ENCODE measurements at places on chromosomes 2 and 18.

DNA sequence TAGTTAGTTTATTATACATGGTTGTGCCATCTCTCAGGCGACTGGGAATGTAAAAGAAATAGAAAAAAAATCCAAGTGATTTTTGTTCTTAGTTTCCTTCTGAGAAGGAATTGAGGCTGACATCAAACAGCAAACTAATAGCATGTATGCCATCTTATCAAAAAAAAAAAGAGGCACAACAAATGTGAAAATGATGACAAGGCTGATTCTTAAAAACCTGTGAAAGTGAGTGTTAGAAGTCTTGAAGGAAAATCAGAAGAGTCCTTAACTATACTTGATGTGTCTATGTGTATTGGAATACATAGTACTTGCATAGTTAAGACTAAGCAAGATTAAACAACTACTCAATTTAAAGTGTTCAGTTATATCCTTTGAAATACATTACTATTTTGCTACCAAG, 161.0 kb downstream of the CCDC85A start:
- no peak for DNase-seq

- DNase-seq = no peak
Measured at GRCh38 chr2:197700960-197701359, 4.2 kb upstream of the MARS2 start.

- no peak for DNase-seq
Measured at GRCh38 chr18:64615021-64615420, 466.1 kb upstream of the LINC00305 start.

DNA sequence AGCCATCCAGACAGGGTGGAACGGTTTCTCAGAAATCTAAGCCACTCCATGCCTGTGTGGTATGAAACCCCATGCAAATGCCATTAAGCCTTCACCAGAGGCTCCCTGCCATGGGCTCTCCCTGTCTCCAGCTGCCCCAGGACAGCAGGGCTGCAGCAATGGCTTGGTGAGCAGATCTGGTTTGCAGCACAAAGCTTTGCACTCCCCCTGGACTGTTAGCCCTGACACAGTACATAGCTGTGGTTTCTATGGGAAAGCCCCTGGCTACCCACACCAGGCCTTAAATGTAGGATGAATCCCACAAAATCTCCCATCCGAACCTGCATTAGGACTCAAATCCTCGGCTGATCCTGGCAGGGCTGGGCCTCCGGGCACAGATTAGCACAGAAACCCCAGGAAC, 291.6 kb downstream of the TNS1 start:
- no peak for DNase-seq

- DNase-seq = no peak
Measured at GRCh38 chr2:174919947-174920595, 85.1 kb downstream of the CHN1 start.

GRCh38 chr2:11837875-11838734, 91.7 kb downstream of the LPIN1 start:
- DNase-seq = no peak

- DNase-seq = no peak
Measured at GRCh38 chr2:20523073-20523798, 76.4 kb downstream of the RHOB start.

DNA sequence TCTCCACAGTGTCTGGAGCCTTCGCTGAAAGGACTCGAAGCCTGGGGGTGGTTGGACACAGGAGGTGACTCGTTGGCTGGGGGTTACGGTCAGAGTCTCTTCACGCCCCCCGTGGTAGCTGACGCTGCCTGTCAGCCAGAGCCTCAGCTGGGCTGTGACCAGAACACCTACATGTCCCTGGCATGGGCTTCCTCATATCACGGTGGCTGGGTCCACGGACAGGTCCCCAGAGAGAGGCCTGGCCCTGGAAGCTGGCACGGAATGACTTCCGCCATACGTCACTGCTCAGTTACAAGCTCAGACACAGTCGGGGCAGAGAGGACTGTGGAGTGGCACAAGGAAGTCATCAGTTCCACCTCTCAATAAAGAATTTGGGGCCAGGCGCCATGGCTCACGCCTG, 28.5 kb downstream of the ITGB1BP1 start:
- DNase-seq = no peak

DNA sequence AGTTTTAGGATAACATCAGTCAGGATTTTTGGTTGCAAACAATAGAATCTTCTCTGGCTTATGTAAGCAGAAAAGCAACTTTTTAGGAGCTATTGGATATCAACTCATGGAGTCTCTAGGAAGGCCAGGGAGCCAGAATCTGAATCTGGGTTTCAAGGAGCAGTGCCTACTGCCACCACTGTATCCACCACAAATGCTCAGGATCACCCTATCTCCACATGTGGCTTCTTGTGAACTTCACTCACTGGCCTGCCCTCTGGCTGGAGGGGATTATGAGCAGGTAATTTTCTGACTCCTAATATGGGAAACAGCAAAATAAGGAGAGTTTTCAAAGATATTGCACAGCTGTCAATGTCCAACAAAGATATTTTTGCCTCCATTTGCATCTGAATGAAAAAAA, 142.9 kb downstream of the PKP4 start:
- DNase-seq = no peak

- DNase-seq = no peak
Measured at GRCh38 chr2:226247289-226248275, 552.0 kb downstream of the IRS1 start.

DNA sequence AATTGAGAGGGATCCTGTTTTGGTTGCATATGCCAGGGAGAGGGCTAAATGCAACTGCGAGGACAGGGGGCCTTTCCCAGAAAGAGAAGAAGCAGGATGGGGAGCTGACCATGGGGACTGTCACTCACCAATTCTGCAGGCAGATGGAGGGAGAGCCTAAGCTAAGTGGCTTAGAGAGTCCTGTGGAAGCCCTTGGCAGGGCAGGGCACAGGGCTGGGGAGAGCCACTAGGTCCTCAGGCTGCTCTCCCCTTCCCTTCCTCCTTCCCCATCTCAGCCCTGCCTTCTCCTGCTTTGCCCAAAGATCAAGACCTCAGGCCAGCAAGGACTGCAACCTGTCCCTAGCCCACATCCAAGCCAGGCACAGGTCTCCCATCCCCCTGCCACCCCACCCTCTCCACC, 24.4 kb upstream of the CATIP start:
- no peak for DNase-seq

DNA sequence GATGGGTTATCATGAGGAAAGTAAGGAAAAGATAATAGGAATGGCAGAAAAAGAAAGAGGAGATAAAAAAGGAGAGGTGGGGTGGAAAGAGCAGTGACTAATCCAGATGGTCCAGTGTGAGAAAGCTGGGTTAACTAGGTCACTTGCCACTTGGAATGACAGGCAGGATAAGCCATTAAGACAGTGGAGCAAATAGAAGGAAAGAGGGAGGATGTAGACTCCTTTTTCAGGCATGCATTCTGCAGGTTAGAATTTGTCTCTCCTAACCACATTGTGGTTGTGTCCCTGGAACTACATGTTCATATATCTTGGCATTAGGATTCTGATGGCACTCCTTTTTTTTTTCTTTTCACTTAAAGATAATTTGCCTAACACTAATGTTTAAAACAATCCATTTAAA, 13.4 kb upstream of the NEMP2 start:
- DNase-seq = no peak

DNA sequence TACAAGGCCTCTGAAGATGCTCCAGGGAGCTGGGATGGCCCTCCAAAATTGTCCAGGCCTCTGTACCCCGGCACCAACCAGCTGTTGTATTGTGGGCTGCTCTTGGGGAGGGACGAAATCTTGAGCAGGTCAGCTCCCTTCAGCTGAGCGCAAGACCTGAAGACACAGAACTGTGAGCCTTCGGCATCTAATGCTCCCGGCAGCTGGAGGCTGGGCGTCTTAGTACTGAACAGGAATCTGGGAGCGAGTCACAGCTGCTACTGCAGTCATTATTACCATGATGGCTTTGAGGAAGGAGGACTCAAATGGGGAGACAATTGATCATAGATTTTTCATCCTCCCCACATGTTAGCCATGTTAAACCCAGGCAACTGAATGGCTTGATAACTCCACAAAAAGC, 83.0 kb upstream of the LTBP1 start:
- DNase-seq = no peak

GRCh38 chr2:122530814-122531213, 775.4 kb downstream of the TSN start:
- no peak for DNase-seq

GRCh38 chr2:109134741-109135358, 5.8 kb downstream of the SH3RF3 start:
- DNase-seq = no peak

DNA sequence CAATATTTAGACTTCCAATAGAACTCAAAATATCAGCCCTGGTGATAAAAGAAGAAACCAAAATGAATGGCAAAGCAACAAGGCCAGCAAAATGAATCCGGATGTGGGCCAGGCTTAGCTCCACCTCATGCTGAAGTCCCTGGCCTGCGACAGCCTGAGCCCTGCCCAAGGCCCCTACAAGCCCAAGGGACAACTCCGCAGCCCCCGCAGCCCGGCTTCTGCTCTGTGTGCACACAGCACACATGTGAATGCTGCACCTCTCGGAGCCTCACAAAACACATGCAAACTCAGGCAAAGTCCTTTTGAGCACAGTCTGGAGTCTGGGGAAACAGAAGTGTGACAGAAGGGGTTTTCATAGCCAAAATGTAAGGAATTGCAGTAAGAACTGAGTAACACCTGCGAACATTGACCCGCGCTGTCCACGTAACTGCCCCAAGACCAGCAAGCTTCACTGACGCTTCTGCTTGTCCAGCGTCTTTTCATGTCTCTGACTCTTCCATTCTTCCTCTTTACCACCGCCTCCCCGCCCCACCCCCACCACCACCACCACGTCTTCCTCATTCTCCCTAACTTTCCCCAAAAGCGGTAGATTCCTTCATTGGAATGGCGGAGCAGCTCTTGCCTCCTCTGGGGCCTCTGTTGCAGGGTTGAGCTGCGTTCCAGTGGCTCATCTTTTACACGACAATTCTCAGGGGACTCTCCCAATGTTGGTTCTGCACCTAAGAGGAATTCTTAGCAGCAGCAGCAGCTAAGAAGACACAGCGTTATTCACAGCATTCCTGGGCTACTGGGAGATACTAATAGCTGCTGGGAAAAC, 136.4 kb upstream of the COPS8 start:
- no peak for DNase-seq

DNA sequence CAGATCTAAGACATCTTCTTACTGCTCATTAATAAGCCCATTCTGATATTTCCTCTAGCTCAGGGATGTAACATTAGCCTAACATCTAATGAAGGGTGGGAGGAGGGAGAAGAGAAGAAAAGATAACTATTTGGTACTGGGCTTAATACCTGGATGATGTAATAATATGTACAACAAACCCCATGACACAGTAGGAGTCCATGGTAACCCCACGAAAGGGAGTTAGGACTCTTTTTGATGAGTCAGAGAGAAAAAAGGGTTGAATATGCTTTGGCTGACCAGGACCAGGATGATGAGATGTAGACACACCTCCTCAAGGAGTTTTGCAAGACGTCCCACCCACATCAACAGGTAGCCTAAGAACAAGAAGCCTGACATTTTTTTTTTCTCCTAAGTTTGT, 34.4 kb upstream of the DLX2 start:
- DNase-seq = no peak

DNA sequence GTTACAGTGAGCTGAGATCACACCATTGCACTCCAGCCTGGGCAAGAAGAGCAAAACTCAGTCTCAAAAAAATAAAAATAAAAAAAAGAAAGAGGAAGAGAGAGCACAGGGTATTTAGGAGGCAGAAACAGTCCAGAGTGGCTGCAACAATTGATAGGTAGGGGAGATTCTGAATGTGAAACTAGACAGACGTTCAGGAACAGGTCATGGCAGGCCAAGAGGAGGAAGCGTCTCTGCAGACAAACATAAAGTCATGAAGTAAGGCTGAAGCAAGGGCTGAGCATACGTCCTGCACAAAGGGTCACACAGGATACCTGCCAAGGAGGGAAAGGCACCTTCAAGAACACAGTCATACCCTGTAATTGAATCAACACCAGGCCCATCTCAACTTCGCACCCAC, 64.1 kb upstream of the ZNF532 start:
- no peak for DNase-seq

- DNase-seq = no peak
Measured at GRCh38 chr2:84800194-84800805, 80.6 kb downstream of the TRABD2A start.

DNA sequence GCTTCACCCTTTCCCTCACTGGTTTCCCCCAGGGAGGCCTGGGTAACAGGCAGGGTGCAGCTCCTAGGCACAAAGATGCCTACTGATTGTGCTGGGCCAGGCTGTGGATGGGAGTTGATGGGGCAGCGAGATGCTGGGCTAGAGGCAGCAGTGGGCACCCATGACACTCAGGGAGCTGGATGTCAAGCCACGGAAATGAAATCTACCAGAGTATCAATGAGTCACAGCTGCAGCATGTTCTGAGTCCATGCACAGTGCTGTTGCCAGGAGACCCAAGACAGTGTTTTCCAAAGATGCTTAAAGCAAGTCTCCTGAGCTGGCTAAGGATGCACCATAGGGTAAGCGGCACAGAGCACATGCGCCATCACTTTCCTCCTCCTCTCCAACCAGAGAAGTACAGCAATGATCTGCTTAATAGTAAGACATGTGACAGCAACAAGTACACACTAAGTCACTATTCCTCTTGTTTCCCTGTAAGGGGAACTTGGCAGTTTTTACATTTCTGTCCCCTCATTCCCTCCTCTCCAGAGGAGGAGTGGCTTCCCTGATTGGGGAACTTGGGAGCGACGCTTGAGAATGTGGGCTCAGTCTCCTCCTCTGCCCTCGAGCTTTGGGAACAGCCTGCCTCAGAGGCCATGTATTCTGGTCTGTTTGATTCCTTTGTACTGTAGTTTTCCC, 57.2 kb downstream of the CDC42EP3 start:
- DNase-seq = no peak

DNA sequence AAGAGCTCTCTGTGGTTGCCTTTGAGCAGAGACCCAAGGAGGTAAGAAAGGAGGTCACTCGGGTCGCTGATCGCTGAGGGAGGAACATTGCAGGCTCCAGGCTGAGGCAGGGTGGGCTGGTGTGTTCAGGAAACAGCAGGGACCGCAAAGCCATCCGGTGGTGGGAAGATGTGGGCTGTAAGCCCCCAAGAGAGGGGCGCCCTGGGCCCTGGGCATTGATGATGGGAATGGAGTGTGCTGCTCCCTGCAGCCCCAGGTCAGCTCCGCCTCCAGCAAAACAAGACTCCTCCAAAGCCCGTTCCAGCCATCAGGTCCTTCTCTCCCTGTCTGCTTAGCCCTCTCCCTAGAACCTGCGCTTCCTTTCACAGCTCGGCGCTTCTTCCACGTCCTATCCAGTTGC, 229.7 kb downstream of the KLHL29 start:
- DNase-seq = no peak

DNA sequence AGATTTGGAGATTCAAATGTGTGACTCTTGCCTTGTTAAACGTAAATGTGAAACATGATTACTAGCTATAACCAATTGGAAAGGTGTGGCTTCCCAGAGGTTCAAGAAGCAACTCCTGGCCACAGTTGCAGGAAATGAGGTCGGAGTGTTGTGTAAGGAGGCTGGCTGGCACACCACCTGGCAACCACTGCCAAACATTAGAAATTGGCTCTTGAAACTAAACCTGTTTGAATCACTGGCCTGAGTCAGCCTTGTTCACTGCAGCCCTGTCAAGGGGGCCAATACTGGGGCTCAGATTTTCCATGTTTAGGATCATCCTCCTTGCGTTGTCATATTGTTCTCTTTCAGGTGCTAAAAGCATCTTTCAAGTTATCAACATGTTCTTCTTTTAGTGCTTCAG, 206.3 kb downstream of the ARL6IP6 start:
- no peak for DNase-seq

Measured in stimulated activated CD4-positive, alpha-beta T cell treated with anti-CD3 and anti-CD28 coated beads, Interleukin-1b, Interleukin-23, amount 100 ng/mL, for 4 hours (primary cell).